Hindlimb muscle (tissue), 1 donor: ENCODE measurements at places on chromosomes 5 and 9.

DNA sequence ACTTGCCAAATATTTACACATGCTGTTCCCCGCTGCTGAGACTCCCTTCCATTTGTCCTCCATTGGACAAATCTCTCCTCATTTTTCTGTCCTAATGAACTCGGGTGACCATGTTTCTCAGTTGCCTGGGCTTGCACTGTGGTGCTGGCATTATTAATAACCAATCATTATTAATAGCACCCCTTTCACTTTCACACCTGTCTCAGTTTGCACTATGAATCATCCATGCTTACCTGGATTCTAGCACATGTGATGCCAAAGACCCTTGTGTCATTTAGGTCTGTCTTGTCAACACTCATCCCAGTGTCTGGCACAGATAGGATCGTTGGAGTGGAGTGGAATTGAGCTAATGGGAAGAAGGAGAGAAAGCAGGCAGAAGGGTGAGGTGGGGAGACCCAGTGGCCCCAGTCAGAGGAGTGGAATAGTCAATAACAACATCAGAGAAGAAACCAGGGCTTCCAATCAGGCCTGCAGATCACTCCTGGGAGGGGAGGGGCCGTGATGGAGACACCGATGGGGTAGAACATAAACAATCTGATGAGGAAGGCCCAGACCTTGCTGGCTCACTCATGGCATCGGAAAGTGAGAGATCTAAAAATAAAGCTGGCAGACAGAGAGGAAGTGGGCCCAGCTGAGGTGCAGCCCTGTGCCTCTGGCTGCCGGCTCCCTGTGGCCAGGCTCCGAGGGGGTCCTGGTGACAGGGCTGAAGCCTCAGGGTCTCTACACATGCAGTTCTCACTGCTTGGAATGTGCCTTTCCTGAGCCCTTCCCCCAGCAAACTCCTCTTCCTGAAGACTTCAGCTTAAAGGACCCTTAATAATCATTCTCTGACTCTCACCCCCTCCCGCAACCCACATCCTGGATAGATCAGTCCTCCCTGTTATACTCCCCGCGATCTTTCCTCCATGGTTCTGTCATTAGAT, 33.5 kb upstream of the CRB2 start:
- DNase-seq: no peak

DNA sequence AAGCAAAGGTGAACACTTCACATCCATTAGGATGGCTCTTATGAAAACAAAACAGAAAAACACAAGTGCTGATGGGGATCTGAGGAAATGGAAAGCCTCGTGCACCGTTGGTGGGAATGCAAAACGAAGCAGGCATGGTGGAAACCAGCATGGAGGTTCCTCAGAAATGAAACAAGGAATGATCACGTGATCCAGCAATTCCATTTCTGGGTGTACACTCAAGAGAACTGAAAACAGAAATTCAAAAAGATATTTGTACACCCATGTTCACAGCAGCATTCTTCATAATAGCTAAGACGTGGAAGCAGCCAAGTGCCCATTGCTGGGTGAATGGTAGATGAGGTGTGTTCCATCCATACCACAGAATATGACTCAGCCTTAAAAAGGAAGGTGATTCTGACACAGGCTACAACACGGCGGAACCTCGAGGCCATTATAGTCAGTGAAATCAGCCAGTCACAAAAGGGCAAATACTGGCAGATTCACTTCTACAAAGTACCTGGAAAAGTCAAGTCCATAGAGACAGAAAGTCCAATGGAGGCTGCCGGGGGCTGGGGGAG, 87.2 kb upstream of the RAPGEF1 start:
- no peak for DNase-seq

- DNase-seq: no peak
These were observed 128.3 kb downstream of the EFNA5 start for GRCh38 chr5:107542428-107542827.

DNA sequence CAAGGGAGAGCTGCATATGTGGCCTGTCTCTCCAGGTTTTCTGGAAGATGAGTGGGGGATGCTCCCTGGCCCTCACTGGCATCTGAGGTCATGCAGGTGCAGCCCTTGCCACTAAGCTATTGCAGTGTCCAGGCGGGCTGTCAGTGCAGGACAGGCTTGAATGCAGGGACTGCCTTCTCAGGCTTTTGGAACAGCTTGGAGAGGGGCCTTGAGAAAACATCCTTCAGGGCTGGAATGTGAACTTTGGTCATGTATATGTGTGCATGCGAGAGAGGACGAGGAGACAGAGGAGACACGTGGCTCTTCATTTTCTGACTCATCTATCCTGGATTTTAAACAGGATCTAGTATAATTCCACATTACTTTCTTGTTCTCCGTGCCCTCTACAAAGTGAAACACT, 90.3 kb downstream of the MACROH2A1 start:
- DNase-seq: no peak

- no peak for DNase-seq
These were observed 33.4 kb upstream of the TGFBR1 start for GRCh38 chr9:99071313-99072039.

DNA sequence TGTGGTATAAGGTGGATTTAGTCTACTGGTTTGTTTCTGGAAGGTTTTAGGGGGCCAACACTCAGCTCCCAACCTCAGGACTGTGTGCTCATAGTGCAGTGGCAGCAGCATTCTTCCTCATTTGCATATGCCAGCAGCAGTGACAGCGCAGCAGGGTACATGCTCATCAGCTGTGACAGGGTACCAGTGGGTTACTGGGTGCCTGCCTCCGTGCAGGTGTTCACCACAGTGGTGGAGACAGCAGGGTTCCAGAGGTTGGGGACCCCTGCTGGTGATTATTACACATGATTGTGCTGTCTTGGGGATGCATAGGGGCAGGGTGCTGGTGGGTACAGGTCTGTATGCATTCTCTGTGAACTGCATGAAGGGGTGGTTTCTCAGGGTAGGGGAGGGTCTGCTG, 45.5 kb upstream of the IFNE start:
- no peak for DNase-seq

DNA sequence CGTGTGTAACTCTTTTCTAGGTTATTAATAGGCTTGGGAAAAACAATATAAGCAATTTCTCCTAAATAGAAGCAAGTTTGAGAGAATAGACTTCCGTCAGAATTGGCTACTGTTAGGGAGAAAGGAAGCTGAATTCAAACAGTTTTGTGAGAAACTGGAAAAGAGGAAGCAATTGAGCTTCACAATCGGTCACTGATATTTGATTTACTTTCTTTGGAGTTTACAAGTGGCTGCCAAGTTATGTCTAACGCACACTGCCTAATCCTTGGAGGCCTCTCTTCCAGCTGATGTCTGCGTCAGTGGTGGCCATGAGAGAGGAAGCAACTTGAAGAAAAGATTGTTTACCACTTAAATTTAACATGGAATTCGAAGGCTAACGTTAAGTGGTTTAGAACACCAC, 319.5 kb downstream of the ADGRV1 start:
- DNase-seq: peak; percentile 38

DNA sequence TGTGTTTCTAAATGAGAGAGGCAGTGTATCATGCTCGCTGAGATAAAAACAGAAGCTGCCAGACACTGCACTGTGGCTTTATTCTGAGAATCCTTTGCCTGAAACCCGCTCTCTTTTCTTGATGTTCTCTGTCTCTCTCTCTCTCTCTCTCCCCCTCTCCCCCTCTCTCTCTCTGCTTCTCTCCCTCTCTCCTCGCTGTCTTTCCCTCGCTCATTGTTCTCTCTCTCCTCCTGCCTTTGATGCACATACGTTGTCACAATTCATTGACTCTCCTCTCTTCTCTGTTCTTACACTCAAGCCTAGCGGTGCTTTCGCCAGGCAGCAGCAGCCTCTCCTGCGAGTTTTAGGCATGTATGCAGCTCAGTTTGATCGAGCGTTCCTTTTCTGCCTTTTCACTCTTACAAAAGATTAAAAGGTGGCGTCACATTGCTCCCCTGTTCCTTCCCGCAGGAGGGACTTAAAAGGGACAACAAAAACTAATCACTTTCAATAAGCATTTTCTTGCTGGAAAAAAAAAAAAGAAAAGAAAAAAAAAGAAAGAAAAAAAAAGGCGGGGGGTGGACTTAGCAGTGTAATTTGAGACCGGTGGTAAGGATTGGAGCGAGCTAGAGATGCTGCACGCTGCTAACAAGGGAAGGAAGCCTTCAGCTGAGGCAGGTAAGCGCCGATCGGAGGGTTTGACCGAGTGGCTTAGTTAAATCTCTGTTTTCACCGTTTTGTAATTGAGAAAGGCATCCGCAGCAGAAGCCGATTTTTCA, 717.9 kb upstream of the WWC1 start:
- peak; percentile 48 for DNase-seq

DNA sequence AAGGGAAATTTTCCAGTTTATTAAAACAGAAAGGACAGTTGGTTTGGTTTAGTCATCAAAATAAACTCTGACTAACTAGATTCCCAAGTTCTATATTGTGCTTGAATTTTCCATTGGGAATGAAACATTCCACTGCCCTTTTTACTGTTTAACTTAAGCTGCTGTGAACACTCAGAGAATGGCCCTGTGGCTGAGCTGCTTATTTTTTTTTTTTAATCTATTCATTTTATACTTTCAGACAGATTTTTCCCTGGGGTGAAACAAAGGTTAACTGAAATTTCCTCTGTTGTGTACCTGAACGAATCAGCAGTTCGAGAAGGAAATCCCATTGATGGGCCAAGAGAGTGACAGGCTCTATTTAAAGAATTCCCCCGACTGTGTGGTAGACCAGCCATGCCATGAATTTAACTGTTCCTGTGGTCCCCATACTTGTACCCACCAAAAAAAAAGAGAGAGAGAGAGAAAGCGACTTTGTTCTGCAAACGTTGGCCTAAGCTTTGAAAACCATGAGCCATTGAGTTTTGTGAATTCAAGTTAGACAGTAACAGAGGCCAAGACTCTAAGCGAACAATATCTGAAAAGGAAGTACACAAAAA, 138.7 kb upstream of the GRHPR start:
- DNase-seq: no peak

DNA sequence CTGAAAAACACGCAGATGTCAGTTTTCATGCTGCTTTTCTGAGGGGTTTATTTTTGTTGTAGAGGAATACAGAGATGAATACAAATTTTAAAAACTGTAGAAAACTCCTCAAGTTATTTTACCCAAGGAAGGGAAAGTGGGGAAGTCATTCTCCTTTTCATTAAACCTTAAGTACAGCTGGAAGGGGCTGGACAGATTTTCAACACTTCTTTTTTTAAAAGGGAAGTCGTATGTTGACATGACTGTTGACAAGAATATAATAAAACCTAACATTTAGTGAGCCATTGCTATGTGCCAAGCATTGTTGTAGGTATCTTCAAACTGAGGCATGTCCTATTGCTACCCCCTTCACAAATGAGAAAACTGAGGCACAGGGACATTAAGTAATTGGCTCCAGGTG, 235.7 kb upstream of the ELL2 start:
- no peak for DNase-seq

GRCh38 chr9:5575000-5575399, 53.9 kb upstream of the RIC1 start:
- no peak for DNase-seq

DNA sequence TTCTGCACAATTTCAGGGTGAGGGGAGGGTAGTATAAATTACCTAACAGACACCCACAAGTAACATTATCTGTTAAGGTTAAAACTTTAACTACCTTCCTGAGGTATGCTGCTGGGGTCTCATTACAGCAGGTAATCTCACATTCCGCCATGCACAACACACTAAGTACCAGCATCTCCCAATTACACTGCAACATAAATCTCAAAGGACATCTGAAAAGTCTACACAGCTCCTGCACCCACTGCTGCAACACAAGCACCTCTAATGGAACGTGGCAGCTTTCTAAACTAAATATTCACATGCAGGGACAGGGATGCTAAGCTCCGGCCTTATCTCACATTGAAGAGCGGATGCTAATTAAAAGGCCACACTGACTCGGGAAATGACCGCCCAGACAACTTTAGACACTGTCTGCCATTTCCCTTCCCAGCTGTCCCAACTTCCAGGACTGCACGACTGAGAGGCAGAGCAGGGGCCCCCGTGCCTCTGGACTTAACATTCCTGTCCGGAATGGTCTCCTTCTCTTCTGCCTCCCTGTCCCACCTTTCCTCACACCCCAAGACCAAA, 45.9 kb downstream of the PSMB7 start:
- no peak for DNase-seq

- DNase-seq: peak; percentile 60
These were observed at the start of gene FER for GRCh38 chr5:108747774-108748400. TSS of gene FER (plus strand) at chr5:108747897. CDS start at chr5:108798183, 50,286 bp downstream.

DNA sequence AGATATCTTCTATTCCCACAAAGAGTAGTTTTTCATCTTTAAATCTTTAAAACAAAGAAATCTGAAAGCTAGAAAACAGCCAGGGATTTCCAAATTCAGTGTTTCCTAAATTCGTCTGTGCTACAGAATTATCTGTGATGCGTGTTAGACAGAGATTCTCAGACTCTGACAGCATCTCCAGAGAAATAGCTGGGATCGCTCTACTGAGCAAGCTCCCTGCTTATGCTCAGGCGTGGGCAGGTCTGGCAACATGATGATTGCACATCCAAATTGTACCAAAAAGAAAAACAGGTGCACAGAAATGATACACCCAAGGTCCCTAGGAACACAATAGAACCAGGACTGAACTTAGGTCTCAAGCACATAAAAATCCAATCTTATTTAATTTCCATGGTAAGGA, 22.8 kb upstream of the CRHBP start:
- no peak for DNase-seq
